CD4-positive, alpha-beta T cell treated with Interleukin-4 for 4 hours (primary cell): ENCODE measurements at places on chromosomes 3 and 15.

DNA sequence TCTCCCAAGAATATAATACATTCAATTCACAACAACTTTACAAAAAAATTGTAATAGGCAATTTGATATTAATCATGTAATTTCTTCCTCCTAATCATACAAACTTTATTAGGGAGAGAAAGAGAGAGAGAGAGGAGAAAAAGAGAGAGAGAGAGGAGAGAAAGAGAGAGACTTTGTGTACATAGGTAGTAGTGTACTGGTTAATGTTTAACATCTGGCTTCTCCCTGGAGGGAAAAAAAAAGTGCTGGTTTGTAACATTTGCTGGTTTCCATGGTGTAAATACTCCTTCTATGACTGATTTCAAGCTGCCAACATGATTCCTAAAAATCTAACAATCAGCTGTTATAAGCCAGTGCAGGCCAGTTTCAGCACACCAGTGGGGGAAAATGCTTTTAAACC is 98.0 kb upstream of the ARHGEF26 start:
- DNase-seq, result no peak

DNA sequence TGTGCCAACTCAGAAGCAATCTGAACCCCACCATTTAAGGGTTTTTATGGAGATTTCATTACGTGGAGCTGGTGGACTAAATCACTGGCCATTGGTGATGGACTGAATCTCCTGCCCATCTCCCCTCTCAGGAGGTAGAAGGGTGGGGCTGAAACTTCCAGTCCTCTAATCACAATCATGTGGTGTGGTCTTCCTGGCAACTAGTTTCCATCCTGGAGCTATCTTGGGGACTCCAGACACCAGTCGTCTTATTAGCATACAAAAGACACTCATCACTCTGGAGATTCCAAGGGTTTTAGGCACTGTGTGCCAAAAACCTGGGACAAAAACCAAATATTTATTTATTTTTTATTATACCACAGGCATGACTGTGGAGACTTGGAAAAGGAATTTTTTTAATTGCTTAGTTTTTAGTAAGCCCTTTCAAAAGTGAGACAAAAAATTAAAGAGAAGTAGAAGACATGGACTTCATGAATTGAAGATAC is 203.6 kb downstream of the WNT5A start:
- DNase-seq, result no peak

DNA sequence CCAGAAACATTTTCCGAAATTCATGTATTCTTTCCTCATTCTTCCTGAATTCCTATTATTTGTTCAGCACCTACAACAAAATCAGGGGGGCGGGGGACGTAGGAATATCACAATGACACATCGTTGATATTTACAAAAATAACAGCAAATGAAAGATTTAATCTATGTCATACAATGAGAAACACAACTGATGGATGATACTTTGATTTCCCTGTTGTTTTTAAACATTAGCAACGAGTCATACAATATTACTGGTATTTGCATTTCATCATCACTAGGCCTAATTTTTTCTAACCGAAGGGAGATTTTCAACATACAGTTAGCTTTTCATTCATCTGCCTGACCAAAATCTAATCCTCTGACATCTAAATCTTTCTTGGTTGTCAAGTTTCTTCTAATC is 45.3 kb upstream of the INO80 start:
- no peak for DNase-seq

DNA sequence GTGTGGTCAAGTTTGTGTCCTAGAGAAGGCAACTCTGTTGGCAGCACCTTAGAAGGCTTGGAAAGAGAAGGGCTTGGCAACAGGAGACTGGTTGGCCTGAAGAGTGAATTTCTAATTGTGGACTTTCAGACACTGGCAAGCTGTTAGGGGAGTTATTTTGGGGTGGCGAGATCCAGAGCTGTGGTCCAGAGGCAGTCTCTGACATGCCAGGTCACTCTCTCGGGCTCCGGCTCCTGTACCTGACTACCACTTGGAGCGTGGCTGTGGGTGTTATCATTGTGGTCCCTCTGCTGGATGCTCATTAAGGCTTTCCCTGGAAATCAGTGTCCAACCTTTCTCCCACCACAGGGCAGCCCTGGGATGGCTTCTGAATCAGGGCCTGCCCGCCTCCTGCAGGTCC is 209.0 kb downstream of the SLCO3A1 start:
- no peak for DNase-seq

DNA sequence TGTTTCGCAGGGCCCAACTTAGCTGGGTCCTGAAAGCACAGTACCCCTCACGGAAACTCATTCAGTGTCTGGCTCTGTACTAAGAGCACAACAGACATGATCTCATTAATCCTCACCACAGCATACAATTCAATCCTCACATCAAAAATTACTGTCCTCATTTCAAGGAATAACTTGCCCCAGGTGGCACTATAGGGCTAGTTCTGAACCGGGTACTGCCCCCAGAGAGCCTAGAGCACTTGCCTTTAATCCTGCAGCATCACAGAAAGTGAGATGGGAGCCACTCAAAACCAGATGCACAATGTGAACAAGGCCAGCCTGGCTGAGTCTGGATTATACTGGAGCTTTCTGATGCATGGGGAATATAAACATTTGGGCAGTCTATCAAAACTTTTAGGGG is 122.6 kb downstream of the OSBPL10 start:
- DNase-seq, result no peak

GRCh38 chr3:131303848-131304247 is 77.7 kb upstream of the NUDT16 start:
- DNase-seq, result no peak

DNA sequence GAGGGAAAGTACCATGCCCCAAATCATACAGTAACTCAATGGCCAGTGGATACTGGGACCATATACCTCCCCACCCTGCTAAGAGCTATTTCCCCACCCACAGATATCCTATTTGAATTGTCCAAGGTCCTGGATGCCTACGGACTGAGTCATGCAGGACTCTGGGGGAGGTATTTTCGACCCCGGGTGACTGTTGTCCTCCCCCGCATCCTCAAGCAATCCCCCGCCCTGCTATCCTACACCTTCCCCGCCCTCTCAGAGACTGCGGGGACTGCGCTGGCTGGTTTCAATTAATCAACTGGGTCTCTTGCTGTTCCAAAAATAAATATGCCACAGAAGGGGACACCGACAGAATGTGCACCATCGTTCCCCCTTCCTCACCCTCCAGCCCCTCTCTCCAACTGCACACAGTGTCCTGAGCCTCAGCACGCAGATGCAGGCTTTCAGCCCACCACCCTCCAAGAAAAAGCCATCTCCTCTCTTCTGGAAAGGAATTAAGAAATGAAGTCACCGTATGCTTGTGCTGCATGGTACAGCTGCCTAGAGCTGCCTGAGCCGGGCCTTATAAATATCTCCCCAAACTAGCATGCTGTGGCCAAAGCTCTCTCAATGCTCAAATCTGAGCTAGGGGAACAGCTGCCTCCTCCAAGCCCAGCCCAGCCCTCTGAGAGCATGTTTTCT is 8.1 kb downstream of the CAV3 start:
- DNase-seq, result no peak

DNA sequence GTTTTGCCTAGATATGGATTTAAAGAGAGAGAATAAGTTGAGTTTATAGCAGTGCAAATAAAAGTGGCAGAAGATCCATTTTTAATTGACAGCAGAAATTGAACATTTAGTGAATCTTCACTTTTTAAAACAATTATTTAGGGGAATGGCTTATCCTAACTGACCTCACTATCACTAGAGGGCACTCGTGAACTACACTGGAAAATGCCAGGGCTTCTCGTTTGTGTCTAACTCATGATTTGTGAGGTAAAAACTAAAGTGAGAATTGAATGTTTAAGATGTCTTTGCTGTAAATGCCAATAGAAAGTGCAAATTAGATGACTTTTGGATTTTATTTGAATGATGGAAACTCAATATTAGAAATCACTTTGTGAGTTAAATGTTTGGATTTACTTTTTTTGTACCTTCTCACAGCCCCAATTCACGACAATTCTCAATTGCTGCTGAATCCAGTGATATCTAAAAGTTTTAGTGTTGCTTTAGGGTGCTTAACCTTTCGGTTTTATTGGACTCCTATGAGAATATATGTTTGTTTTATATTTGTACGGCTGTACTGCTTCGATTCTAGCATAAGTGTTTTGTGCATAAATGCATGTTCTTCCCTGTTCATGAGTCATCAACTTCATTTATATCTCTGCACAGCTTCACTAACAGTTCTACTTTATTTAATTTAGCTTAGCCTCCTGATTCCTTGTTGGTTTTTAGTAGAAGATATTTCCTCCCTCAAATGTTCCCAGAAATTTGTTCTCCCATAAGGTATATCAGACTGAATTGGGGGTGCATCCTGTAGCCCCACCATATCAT is 462.1 kb downstream of the MFSD1 start:
- DNase-seq, result no peak

- no peak for DNase-seq
Measured at GRCh38 chr3:177438596-177439220, 241.4 kb upstream of the TBL1XR1 start.

- DNase-seq, result no peak
Measured at GRCh38 chr15:76376816-76377215, 40.2 kb downstream of the ISL2 start.

DNA sequence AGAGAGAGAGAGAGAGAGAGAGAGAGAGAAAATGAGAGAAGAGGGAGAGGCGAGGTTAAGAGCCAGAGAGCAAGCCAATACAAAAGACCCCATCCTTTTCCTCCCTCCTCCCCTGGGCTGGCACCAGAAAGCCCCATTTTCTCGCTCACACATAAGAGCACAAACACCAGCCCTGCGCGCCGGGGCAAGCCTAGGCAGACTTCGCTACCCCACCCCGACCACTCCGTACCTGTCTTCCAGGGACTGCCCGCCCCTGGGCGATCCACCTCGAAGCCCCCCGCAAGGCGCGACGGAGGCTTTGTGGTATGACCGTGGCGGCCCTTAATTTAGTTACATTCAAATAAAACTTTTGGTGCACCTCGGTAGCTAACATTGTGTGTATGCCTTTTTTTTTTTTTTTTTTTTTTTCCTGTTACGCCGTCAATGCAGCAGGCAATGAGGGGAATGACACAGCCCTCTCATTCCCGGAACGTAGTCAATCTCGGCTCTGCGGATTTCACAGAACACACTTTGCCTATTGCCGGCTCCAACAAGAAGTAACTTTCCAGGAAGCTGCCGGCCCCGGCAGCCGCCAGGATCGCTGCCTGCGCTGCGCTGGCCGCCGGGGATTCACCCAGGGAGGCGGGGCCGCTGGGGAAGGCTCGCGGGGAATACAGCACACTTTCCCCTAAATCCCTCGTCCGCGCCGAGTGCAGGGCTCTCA is 7.7 kb downstream of the BCL6 start:
- peak; percentile 37 for DNase-seq

DNA sequence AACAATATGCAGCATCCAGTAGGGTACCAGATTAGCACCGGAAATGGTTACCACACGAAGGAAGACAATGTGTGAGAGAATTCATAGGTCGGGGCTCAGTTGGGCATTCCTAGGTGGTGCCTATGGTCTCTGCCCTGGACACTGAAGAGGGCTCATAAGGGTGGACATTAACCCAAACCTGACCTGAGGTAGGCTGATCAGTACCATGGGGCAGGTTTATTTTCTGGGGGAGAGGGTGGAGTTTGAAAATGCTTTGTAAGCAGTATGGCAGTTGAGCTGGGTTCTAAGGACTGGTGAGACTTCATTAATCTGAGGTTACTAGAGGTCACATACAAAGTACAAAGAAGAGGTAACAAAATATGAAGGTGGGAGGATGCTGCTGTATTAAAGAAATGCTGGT is 68.4 kb downstream of the RPL22L1 start:
- no peak for DNase-seq

DNA sequence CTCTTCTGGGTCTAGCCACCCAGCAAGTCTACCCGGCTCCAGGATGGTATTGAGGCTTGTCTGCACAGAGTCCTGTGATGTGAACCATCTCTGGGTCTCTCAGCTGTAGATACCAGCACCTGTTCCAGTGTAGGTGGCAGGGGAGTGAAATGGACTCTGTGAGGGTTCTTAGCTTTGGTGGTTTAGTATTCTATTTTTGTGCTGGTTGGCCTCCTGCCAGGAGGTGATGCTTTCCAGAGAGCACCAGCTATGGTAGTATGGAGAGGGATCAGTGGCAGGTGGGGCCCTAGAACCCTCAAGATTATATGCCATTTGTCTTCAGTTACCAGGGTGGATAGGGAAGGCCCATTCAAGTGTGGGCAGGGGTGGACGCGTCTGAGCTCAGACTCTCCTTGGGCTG is 283.4 kb upstream of the LYSMD4 start:
- no peak for DNase-seq
